CD4-positive, alpha-beta T cell (primary cell): ENCODE measurements at places on chromosomes 13 and 19.

GRCh38 chr19:51131780-51132680 is 7.3 kb downstream of the SIGLEC9 start:
- no peak for DNase-seq
- no peaks in the 10 kb centered on the region for H3K36me3 ChIP-seq
- H3K4me3 ChIP-seq = peak overlapping the region; percentile 10
- H3K27me3 ChIP-seq = no peaks in the 10 kb centered on the region
- H3K27ac ChIP-seq = peak overlapping the region; percentile 4
- peaks cover 63% of the 10 kb centered on the region for H3K4me1 ChIP-seq

GRCh38 chr13:23433171-23434153 is at the start of gene SACS:
TSS of gene SACS (minus strand) at chr13:23433702. CDS start at chr13:23411239, 22,463 bp downstream.
- H3K27ac ChIP-seq = no peak within 1 kb of the TSS
- H3K4me1 ChIP-seq = no peaks in the 10 kb centered on the region
- no peak for DNase-seq
- H3K4me3 ChIP-seq = no peak within 1 kb of the TSS

DNA sequence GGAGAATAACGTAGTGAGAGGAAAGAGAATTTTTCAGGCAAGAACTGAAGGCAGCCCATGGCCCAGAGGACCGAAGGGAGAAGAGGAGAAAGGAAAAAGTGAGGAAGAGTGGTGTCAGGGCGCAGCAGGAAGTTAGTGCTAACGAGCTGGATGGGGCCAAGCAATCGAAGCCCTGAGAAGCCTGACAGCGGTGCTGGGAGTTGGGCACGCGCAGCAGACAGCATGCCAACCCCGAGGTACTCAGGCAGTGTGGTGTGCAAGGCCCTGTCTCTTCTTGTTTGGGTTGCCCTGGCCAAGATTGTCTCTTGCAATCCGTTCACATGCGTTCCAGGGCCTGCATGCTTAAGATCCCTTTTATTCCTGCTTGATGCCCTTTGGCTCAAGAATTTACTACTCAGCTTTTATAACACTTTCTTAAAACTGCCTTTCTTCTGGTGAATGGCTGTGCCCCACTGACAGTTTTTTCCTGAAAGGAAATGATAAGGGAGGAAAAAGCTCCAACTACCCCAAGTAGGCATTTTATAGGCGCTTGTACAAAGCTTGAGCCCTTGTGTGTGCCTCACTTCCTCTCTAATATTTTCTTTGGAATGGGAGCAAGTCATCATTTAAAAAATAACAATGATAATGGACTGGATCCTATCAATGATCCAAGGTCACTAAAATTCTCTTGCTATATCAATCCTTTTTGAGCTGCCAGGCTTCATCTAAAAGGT is 115.4 kb downstream of the FLT1 start:
- H3K4me1 ChIP-seq = no peaks in the 10 kb centered on the region
- H3K27me3 ChIP-seq = no peaks in the 10 kb centered on the region
- DNase-seq = no peak
- no peak overlapping the region for H3K4me3 ChIP-seq
- H3K36me3 ChIP-seq = no peaks in the 10 kb centered on the region
- no peak overlapping the region for H3K27ac ChIP-seq

- H3K27me3 ChIP-seq = peaks cover 4% of the 10 kb centered on the region
- no peak overlapping the region for H3K27ac ChIP-seq
- no peak overlapping the region for H3K4me3 ChIP-seq
- no peaks in the 10 kb centered on the region for H3K36me3 ChIP-seq
- H3K4me1 ChIP-seq = no peaks in the 10 kb centered on the region
- DNase-seq = no peak
Observed at GRCh38 chr13:21233086-21233485, 56.6 kb downstream of the MRPL57 start.

- H3K4me3 ChIP-seq = peak overlapping the region; percentile 48
- peaks cover 71% of the 10 kb centered on the region for H3K27me3 ChIP-seq
- DNase-seq = peak; percentile 56
- H3K27ac ChIP-seq = no peak overlapping the region
Observed at GRCh38 chr19:10289167-10289835, 451 bp upstream of the ICAM5 start.
